ENCODE measurements at places on chromosomes 4 and X.

- DNase-seq = no peak
Observed at GRCh38 chr4:8700531-8700930, 108.0 kb downstream of the CPZ start.

GRCh38 chrX:21354725-21355124, 19.5 kb upstream of the CNKSR2 start:
- no peak for DNase-seq

- DNase-seq = no peak
Observed at GRCh38 chrX:138001226-138001625, 435.3 kb downstream of the ZIC3 start.

- no peak for DNase-seq
Observed at GRCh38 chr4:98728433-98728832, 70.0 kb upstream of the TSPAN5 start.

- DNase-seq = no peak
Observed at GRCh38 chr4:79334783-79335182, 8.9 kb upstream of the NAA11 start.

GRCh38 chr4:37762294-37762990, 64.0 kb upstream of the PGM2 start:
- no peak for DNase-seq

- no peak for DNase-seq
Observed at GRCh38 chr4:176270669-176271068, 1.6 kb upstream of the ASB5 start.

DNA sequence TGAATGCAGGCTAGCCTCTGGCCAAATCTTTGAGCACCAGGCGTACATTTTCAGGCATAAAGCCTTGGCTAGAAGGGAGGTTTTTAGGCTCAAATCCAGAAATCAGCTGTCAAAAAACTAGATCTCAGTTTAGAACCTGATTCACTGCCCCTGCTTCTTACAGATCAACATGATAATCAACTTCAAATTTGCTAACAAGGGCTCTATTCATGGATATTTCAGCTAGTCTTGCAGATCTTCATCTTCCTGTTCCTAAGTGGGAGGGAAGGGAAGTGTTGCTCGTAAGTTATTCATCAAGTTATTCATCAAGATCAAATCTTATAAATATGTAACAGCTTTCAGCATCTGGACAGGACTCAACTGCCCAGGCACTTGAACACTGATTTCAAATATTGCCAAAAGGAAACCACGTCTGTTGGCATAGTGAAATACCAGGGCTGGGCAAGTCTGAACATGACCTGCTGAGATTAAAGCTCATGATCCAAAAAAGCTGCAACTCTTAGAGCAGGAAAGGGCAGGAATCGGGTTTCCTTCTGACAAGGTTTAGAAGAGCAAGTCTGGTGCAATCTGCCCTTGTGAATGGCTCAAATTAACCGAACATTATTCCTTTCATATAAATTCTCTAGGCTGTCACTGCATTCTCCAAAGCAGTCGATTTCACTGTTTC, 200.3 kb downstream of the PDGFC start:
- DNase-seq = no peak

DNA sequence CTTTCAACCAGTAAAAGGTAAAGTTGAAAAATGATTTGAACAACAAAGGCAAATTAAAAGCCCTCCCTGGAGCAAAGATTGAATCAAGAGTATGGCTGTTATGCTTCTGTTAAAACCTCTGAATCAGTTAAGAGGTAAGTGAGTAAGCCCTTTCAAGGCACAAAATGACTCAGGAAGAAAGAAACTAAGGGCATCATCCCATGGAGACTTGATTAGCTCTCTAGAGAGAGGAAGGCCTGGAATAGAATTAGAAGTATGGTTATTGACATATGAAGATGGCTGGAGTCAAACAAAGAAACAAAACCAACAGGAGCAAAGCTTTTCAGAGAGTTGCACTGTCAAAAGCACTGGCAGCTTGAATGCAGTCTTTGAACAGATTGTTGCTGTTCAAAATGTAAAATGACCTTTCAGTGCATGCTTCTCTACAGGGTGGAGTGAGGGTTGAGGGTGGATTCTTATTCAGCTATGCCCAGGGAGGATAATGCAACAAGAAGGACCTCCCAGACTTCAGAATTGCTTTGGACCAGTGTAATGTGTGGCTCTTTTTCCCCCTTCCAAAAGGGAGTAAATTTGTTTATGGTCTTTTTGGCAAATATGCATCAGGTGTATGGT, 365.5 kb downstream of the GBA3 start:
- no peak for DNase-seq

DNA sequence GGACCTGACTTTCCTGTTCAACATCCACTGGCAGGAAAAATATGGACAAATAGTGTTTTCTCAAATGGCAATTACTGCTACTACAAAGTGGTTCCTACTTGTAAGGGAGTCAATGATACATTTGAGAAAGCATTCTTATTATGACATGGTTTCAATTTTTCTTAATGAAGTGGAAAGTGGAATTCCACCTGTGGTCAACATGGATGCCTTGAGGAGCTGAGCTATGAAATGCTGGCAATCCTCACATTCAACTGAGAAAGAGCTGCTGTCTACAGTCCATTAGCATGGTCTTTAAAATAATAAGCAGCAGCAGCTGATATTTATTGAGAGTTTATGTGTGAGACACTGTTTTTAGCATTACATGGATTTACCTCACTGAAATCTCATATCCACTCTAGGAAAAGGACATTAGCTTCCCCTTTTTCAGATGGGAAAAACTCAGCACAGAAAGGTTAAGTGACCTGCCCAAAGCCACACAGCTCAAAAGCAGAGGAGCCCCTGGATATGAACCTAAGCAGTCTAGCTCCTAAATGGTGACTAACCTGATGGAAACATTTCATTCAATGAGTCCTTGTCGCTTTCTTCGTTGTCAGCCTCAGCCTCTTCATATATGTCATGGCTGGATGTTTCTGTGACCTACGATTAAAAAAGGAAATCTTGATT, 29.2 kb downstream of the MAP7D3 start:
- no peak for DNase-seq

DNA sequence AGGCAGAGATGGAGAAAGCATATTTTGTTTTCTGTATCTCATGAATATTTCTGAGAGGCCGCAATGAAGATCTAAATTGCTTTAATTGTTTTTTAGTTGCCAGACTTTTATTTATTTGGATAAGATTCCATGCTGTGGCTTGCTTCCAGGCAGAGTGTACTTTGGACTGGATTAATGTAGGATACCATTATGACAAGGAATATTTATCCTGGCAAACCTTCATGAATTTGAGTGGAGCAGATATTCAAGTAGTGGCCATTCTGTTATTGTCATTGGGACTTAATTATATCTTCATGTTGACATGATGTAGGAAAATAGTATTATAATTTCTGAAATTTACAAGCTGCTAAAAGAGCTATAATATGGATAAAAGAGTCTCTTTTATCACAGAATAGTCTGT, 182.9 kb downstream of the C4orf33 start:
- no peak for DNase-seq

- DNase-seq = no peak
Observed at GRCh38 chr4:78711676-78712075, 64.5 kb upstream of the BMP2K start.

GRCh38 chr4:140186651-140187315, 32.8 kb upstream of the MAML3 start:
- no peak for DNase-seq

- no peak for DNase-seq
Observed at GRCh38 chr4:113869743-113870375, 108.3 kb upstream of the CAMK2D start.

All from stimulated activated CD8-positive, alpha-beta memory T cell treated with anti-CD3 and anti-CD28 coated beads, Interleukin-4, amount 100 ng/mL, for 1 hour (primary cell).